ELF-1 (cell line): ENCODE measurements at places on chromosomes 16 and 17.
A peak's percentile ranks its signal among the peaks of the same experiment; 100 is the strongest.

DNA sequence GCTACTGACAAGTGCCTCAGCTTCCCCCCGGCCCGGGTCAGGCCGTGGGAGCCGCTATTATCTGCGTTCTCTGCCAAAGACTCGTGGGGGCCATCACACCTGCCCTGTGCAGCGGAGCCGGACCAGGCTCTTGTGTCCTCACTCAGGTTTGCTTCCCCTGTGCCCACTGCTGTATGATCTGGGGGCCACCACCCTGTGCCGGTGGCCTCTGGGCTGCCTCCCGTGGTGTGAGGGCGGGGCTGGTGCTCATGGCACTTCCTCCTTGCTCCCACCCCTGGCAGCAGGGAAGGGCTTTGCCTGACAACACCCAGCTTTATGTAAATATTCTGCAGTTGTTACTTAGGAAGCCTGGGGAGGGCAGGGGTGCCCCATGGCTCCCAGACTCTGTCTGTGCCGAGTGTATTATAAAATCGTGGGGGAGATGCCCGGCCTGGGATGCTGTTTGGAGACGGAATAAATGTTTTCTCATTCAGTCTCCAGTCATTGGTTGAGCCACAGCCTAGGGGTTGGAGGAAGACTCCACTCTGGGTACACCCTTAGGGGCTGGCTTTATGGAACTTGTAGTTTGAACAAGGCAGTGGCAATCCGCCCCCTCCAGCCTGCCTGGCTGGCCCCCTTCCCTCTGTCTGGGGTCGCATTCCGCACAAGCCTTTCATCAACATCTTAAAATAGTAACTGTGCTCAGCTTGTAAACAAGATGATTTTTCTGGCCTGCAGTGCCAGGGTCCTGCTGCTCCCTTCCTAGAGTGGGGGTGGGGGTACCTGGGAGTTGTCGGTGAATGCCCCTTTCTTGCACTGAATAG is 4.1 kb downstream of the SYNGR2 start:
- DNase-seq: no peak

GRCh38 chr16:22948603-22949368 is 134.8 kb downstream of the HS3ST2 start:
- DNase-seq: peak; percentile 88

GRCh38 chr17:77884967-77885641 is 73.4 kb upstream of the TNRC6C start:
- DNase-seq: no peak

DNA sequence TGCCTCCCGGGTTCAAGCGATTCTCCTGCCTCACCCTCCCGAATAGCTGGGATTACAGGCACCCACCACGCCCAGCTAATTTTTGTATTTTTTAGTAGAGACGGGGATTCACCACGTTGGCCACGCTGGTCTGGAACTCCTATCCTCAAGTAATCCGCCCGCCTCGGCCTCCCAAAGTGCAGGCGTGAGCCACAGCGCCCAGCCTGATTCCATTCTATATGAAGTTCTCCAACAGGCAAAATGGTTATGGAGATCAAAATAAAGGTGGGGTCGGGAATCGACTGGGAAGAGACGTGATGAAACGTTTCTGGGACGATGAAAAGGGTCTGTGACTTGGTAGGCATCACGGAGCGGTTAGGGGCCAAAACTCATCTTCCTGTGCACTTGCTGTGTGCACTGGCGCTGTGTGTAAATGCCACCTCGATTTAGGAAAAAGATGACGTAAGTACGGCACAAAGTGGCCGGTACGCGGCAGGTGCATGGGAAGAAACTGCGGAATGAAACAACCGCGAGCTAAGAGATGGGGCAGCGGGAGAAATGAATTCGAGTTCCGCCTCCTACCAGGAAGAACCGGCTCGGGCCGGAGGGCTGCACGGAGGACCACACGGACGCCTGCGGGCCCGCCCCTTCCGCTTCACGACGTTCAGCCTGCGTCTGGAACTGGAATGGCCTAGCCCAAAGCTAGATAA is 1.6 kb downstream of the TP53 start:
- DNase-seq: peak; percentile 98

DNA sequence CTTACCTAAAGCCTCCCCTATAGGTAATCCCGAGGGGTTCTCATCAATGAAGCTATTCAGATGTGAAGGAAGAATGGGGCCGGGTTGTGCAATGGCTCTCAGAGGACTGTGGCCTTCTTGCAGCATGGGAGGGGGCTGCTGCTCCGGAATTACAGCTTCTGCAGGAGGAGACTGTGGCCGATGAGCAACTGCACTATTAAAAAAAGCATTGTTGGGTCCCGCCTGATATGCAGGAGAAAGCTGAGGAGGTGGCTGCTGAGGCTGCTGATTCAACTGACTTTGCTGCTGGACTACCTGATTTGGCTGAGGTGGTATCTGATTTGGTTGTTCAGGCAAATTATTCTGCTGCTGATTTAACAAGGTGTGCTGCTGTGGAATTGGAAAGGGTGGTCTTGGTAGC is 64.8 kb downstream of the CACNG1 start:
- no peak for DNase-seq

DNA sequence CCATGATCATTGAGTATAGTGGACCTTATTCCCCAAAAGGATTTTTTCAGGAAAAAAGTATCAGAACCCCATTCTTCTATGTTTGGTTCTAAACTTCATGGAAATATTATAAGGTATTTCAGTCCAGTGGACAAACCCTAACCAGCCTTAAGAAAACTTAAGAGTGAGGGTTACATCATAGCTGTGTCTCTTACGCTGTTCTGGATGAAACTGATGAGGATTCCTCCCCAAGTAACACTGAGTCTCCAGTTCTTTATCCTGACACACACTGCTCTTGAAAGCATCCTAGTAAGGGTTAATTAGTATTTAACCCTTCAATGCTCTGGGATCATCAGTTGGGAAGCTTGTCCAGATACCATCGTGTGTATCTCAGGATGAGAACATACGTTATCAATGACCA is 5.0 kb downstream of the LYRM1 start:
- DNase-seq: no peak

DNA sequence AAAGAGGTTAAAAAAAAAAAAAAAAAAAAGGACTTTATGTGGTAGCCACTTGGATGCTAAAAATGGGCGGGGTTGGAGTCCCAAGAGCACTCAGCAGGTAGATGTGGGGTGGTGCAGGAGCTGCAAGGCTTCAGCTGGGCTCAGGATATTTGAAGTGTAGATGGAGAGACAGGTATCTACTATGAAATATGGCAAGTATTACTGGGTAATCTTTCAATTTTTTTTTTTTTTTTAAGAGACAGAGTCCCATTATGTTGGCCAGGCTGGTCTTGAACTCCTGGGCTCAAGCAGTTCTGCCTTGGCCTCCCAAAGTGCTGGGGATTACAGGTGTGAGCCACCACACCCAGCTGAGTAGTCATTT is 7.6 kb downstream of the TUFM start:
- no peak for DNase-seq

GRCh38 chr16:81578636-81579413 is 134.2 kb downstream of the CMIP start:
- no peak for DNase-seq

- DNase-seq: no peak
Observed at GRCh38 chr17:79057737-79058385, 16.8 kb upstream of the ENGASE start.

DNA sequence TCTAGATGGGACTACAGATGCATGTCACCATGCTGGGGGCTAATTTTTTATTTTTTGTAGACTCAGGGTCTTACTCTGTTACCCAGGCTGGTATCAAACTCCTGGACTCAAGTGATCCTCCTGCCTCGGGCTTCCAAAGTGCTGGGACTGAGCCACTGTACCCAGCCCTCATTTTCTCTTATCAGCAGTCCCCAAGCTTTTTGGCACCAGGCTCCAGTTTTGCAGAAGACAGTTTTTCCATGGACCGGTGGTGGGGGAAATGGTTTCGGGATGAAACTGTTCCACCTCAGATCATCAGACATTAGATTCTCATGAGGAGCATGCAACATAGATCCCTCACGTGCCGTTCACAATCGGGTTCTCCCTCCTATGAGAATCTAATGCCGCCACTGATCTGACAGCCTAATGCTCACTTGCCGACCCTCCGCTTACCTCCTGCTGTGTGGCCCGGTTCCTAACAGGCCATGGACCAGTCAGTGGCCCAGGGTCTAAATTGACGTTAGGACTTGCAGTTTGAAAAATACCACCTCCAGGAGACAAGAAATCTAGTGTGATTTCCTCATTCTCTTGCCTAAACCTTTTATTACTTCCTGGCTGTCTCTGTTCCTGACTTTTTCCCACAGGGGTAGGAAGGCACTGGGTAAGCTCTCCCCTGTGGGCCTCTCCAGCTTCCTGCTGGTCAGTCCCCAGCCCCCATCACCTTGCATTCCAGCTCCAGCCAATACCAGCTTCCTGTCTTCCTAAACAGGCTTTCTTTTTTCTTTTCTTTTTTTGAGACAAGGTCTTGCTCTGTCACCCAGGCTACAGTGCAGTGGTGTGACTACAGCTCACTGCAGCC is 9.3 kb upstream of the CNP start:
- DNase-seq: peak; percentile 74

DNA sequence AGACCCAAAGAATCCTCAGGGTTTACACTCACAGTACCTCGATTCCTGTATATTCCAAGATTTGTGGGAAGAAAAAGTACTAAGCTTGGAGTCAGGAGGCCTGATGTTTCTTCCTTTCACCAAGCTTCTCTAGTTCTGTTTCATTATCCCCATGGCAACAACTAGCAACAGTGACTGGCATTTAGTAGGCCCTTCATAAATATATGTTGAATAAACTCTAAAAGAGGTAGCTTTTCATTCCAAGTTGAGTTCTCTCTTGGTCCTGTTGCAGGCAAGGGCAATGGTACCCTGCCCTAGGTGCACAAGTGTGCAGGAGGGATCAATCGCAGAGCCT is 527 bp upstream of the UBE2Z start:
- no peak for DNase-seq

DNA sequence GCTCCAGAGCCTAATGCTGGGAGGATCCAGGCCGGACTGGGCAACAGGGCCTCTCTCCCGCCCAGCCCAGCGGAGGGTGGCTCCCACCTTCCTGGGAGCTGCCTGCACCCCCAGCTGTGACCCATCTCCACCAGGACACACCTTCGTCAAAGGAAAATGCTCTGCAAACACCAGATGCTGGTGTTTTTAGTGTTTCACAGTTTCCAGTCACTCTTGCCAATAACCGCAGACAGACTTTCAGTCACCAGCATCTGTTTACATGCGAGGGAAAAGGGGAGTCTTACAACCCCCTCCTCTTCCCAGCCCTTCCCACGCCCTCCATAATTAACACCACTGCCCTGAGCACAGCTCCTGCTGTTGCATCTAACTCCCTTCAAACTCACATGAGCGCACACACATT is 25.3 kb downstream of the KLHDC4 start:
- no peak for DNase-seq

GRCh38 chr16:67432506-67432890 is 1.6 kb downstream of the HSD11B2 start:
- DNase-seq: no peak

DNA sequence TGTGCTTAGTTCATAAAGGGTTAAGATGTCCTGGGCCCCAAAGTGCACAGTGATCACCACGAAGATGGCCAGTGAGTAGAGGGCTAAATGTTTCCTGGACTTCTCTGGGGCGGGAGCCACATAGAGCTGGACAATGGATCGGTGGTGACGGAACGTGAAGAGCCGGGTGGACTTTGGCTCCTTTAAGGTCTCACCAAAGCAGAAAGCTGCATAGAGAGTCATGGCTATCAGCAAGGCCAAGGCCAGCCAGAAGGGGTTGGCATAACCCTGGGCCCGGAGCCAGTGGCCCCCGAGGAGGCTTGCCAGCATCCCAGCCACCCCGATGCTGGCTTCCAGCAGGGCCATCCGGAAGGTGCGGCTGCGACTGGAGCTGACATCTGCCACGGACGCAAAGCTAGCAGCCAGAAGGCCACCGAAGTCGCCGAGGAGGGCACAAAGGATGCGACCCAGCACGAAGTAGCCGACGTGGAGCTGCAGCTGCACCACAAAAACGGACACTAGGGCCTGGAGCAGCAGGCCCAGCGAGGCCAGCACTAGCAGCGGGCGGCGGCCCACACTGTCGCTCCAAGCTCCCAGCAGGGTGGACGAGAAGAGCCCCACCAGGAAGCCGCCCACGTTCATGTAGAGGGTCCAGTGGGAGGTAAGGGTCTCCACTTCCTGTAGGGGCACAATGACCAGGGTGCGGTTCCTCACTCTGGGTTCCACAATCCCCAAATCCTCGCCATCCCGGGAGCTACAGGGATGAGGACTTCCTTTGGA is 1.0 kb downstream of the SLC46A1 start:
- no peak for DNase-seq

GRCh38 chr16:74586948-74587347 is 20.0 kb downstream of the GLG1 start:
- DNase-seq: no peak

DNA sequence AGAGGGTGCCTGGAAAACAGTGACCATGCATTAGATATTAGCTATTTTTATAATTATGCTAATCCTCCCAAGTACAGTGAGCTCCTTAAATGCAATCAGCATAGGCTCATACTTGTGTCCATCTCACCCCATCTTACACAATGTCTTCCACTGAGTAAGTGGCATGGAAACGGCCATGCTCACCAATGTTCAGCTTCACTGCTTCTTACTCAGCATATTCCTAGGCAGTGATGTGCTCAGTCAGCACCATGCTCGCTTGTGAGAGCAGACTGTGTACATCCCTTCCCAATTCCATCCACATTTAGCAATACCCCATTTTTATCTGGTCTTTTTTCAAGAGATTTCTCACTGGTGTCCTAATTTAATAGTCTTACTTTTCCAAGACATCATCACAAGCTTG is 454.8 kb upstream of the SOX9 start:
- no peak for DNase-seq

DNA sequence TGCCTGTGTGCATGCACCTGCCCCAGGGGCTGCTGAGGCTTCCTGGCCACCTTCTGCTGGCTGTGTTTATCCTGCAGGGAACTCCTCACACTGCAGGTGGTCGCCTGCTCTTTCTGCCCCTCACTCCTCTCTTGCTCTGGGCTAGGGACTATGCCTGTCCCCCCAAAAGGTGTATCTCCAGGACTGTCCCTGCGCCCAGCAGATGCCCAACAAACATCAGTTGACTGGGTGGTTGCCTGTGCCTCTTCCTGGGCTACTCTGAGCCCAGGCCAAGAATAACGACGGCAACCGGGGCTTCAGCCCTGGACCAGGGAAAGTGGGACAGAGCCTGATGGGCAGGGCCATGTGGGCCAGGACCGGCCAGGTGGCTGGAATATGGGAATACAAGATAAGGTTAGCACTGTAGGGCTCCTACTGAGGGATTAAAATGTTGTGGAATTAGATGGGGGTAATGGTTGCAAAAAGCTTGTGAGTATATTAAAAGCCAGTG is 55.4 kb downstream of the VAC14 start:
- DNase-seq: no peak

GRCh38 chr17:17675925-17676534 is 5.2 kb upstream of the RAI1 start:
- DNase-seq: no peak
